ENCODE measurements at places on chromosomes 2 and 18.
A peak's percentile ranks its signal among the peaks of the same experiment; 100 is the strongest.

DNA sequence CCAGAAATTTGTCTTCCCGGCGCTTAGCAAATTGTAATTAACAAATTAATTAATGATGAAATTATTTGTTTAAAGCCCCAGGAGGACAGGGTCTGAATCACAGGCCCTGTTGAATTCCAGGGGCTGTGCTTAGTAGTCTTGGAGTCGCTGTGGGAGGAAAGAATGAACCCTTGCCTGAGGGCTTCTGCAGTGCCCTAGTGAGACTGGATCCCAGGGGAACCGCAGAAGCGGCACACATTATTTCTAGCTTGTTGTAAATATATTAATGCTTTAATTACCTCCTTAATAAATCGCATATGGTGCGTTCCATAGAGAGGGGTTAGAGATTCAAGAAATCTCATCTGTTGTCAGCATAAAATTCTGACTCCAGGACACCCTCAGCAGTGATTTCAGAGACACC is 235.4 kb downstream of the CELF4 start:
- no peak for DNase-seq

GRCh38 chr18:12839526-12840196 is 44.4 kb downstream of the PTPN2 start:
- peak; percentile 66 for DNase-seq

- DNase-seq = no peak
These were observed 16.5 kb downstream of the PASK start for GRCh38 chr2:241132538-241133435.

- DNase-seq = no peak
These were observed 99.5 kb downstream of the MEIS1 start for GRCh38 chr2:66534461-66534860.

GRCh38 chr2:39641635-39642034 is 24.1 kb upstream of the TMEM178A start:
- no peak for DNase-seq

GRCh38 chr2:185144159-185144919 is 546.0 kb downstream of the ZNF804A start:
- DNase-seq = no peak

- no peak for DNase-seq
These were observed 73.6 kb downstream of the ST6GAL2 start for GRCh38 chr2:106812383-106812782.

GRCh38 chr2:5373200-5373599 is 319.0 kb upstream of the SOX11 start:
- DNase-seq = no peak

DNA sequence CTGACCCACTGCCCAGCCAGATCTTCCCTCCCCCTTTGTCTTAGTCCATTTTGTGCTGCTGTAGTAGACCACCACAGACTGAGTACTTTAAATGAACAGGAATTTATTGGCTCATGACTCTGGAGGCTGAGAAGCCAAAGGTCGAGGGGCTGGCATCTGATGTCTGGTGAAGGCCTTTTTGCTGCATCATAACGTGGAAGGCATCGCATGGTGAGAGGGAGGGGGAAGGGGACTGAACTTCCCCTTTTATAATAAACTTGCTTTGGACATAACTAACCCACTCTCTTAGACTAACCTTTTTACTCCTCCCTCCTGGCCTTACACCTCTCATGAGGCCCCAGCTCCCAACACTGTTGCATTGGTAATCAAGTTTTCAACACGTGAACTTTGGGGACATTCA is 83.8 kb downstream of the MAP4K4 start:
- peak; percentile 44 for DNase-seq

GRCh38 chr2:160505256-160505655 is 11.6 kb upstream of the RBMS1 start:
- peak; percentile 37 for DNase-seq

DNA sequence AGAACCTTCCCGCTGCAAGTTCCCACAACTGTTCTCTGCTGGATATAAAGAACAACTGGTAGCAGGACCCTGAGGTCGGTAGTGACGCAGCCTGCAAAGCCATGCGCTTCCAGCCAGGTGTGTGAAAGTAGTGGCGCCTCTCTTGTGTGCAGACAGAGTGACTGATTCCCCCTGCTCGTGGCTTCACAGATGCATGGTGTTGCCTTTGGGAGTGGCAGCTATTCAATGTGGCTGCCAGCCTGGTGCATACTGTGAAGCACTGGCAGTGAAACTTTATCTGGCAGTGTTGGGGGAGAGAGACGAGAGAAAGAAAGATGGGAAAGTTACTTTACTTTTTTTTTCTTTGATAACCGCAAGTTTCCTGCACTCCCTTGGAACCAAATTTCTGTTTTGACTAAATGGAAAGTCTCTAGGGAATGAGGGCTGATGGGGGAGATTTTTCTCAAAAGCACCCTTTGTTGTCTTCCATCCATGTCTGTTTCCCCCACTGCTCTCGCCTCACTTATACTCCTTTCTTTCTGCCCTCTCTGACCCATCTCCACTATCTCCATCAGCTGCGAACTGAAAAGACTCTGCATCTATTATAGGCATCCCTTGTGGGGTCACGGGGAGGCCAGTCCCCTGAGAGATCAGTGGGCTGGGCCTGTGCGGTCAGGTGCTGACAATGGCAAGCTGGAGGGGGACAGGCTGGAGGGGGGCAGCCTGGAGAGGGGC is 90.0 kb upstream of the TNP1 start:
- no peak for DNase-seq

- no peak for DNase-seq
These were observed 40.7 kb downstream of the STAT1 start for GRCh38 chr2:190973262-190973661.

- DNase-seq = peak; percentile 23
These were observed 2.4 kb downstream of the PELI1 start for GRCh38 chr2:64141674-64142405.

- no peak for DNase-seq
These were observed 109.1 kb upstream of the NCK2 start for GRCh38 chr2:105635564-105635963.

DNA sequence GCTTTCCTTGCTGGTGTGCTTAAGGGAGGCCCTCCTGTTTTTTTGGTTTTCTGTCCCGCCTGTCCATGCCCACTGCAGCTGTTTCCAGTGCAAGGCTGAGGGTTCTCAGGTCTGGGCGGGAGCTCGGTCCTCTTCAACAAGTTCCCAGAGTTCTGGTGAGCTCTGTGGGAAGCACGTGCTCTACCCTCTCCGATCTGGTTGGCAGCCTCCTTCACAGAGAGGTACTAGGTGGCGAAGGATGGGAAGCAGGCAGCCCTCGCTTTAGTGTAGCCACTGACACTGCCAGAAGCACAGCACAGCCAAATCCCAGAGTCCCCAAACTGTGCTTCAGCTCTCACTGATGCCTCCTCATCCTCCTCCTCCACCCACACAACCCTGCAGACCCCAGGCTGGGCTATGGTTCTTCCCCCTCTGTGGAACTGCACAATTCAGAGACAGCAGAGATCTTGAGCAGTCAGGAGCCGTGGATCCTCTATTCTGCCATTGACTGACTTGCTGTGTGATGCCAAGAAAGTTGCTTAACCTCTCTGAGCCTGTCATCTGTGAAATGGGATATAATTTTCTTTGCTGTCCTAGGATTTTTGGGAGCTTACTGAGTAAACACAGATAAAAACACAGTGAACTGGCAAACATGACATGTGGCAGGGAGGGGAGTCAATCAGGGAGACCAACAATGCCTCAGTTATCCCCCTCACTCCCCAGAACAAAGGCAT is 157.3 kb downstream of the MSH2 start:
- DNase-seq = no peak

DNA sequence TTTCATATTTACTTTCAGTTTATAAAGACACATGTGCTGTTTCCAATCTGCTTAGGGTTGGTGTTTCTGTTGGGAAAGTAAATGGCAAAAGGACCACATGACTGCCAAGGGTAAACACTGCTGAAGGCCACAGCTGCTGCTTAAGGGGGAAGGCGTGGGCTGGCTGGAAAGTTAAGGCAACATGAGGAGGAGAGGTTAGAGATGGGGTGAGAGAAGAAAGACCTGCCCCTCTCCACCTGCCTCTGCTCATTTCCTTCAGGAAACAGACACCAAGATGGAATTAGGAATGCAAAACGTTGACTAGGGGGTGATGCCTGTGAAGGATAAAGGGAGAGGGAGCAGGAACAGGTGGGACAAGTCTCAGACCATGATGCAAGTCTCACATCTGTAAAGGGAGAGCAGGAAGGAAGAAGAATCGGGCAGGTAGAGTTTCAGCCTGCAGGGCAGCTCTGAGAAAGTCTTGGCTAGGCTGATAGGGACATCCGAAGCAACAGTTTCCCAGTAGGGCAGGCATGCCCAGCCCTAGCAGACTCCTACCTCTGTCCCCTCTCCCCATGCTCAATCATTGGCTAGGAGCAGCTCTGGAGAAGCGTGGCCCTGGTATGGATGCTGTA is 86.0 kb downstream of the CDC42EP3 start:
- DNase-seq = no peak

DNA sequence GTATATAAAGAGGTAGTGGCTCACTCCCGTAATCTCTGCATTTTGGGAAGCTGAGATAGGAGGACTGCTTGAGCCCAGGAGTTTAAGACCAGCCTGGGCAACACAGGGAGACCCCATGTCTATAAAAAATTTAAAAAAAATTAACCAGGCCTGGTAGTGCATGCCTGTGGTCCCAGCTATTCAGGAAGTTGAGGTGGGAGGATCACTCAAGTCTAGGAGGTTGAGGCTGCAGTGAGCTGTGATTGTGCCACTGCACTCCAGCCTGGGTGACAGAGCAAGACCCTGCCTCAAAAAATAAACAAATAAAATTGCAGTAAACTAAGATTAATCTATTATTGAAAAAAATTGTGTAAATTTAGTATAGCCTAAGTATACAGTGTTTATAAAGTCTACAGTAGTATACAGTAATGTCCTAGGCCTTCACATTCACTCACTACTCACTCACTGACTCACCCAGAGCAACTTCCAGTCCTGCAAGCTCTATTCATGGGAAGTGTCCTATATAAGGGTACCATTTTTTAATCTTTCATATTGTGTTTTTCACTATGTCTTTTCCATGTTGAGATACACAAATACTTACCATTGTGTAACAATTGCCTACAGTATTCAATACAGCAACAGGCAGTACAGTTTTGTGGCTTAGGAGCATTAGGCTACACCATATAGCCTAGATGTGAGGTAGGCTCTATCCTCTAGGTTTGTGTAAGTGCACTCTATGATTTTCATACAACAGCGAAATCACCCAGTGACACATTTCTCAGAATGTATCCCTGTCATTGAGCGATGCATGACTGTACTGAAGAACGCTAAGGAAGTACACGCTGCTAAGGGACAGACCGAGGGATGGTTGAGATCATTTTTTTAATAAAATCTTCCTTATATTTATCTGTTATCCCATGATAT is 10.4 kb upstream of the MAP4K3 start:
- no peak for DNase-seq

GRCh38 chr2:94979406-94980375 is 45.8 kb upstream of the MAL start:
- no peak for DNase-seq

- DNase-seq = no peak
These were observed 15.0 kb upstream of the RAB27B start for GRCh38 chr18:54813305-54813704.

- DNase-seq = no peak
These were observed 4.0 kb downstream of the TCF7L1 start for GRCh38 chr2:85137156-85137555.

DNA sequence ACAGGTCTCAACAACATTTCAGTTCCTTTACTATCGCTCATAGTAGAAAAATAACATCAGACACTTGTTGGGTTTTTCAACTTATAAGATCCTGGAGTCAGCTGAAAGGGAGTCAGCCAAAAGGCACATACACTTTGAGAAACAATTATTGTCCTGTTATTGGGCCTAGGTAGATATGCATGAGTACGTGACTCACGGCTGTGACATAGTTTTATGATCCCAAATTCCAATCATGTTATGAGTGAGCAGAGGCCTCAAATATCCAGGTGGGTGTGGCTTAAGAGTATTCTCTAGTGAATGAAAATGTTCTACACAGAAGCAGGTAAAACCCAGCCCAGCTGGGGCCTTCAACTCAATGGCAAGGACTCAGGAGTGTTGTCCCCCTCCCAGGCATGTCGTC is 27.2 kb downstream of the SERPINB8 start:
- DNase-seq = no peak

DNA sequence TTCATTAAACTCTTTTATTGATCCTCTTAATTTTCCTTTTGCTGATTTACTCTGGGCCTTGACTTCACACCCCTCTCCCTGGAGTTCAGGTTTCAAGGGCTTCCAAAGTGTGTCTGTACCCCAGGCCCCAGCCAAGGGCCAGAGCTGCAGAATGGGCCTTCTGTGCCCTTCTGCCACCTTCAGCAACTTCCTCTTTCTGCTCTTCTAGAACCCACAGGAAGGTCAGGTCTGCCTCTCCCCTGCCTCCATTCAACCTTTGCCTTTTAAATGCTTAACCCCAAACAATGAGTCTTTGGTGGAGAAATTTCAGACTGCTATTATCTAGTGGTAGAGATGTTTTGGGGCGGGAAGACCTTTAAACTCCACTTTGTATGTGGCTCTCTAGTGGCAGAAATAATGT is 63.1 kb downstream of the TSN start:
- DNase-seq = no peak

- DNase-seq = peak; percentile 97
These were observed 51.3 kb downstream of the ACSL3 start for GRCh38 chr2:222912117-222912516.

GRCh38 chr18:49322765-49323490 is 137.5 kb downstream of the DYM start:
- no peak for DNase-seq
